ENCODE measurements at places on chromosomes 7 and 10.

DNA sequence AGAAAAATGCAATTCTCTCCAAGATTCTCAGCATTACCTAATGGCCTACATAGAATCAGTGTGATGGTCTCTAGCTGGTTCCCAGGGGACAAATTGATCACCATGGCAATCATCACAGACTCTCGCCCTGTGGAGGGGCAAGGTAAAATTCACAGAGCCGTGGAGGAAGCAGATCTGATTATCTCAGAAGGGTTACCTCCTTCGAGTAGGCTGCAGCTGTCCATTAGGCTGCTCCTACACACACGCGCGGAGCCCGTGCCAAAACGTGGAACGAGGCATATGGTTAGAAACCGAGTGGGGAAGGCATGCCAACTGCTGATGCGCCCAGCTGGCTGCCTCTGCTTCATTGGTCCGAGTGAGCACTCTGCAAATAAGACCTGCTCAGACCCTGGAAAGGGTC, 52.8 kb upstream of the PTER start:
- DNase-seq, result no peak

DNA sequence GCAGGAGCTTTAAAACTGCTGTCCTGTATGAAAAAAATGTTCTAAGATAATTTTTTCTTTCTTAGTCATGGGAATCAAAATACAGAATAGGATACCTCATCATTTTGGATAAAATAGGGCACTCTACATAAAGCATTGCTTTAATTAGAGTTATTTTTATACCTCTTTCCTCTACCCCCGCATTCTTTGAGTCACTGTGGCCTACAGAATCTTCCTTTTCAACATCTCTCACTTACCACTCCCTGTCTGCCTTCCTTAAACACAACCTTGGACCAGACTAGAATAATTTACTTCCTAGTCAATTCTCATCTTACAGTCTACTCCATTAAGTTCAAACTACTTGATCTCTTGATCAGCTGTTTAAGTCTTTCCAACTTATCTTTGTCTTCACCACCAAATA, 462.3 kb downstream of the PHTF2 start:
- no peak for DNase-seq

- no peak for DNase-seq
These were observed 354.2 kb downstream of the DNAJB6 start for GRCh38 chr7:157690833-157691585.

DNA sequence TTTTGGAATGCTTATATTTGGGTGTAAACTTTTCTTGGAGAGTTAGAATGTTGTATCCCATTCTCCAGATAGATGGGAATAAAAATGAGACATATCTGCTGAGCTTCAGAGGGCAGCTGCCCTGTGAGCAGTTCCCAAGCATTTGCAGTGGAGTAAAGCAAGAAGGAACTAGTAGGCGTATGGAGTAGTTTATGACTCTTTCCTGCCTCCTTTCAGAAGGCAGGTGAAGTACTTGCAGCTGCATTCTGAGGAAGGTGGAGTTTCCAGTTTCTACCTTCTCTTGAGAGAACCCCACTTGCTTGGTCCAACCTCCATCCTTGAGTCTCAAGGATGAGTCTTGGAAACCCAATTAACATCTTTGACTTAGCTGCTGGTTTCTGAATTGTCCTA, 563.6 kb downstream of the LRMDA start:
- no peak for DNase-seq

GRCh38 chr7:67391168-67391567, 394.5 kb downstream of the TYW1 start:
- DNase-seq, result no peak

- no peak for DNase-seq
These were observed 15.2 kb upstream of the FGFR2 start for GRCh38 chr10:121613456-121613855.

DNA sequence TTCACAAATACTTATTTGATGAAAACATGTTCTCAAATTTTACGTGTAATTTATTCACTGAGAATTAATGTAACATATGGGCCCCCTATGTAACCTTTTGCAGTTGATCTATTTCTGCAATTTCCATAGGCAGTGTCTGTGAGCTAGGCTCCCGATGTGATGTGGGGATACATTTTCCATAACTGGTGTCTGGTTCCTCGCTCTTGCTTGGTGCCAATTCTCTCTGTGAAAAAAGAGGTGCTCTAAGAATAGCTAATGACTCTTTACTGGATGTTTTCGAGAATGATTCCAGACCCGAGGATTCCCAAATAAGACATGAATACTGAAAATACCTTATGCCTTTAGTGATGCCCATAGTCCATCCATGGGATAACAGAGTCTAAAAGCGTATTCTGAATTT, 286.7 kb upstream of the FZD8 start:
- no peak for DNase-seq

DNA sequence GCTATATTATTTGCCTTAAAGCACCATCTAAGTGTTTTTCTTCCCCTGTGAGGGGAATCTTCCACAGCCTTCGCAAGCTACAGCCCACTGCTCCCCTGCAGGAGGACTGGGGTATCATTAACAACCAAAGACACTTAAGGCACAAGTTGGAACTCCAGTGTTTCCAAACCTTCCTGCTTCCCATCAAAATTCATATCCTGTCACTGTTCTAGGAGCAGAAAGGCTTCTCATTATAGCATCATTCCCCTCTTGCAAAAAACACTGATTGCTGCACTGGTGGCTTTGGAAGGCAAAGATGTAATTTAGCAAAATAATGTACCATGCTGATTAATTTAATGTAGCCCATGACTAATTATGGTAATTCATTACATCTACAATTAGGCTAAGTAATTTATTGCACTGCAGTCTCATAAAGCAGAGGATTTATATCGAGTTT, 207.2 kb downstream of the SKAP2 start:
- no peak for DNase-seq

DNA sequence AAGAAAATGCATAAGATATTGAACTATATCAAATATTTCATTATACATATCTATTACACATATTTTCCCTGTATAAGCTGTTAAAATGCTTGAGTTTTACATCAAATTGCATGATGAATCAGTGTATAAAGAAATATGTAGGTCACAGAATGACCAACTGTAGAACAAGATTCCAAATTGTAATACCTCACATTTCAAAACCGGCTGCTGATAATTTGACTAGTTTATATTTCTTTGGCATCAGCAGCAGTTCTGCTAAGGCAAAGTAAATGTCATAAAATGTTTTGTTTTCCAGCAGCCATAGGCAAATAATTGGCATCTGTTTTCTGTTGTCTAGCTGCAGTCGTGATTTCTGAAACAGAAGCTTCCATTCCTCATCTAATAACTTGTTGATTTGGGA, 633.9 kb downstream of the ARL4A start:
- no peak for DNase-seq

GRCh38 chr7:85023066-85023712, 163.7 kb downstream of the SEMA3D start:
- peak; percentile 58 for DNase-seq

GRCh38 chr7:13984831-13985685, 4.4 kb downstream of the ETV1 start:
- no peak for DNase-seq

DNA sequence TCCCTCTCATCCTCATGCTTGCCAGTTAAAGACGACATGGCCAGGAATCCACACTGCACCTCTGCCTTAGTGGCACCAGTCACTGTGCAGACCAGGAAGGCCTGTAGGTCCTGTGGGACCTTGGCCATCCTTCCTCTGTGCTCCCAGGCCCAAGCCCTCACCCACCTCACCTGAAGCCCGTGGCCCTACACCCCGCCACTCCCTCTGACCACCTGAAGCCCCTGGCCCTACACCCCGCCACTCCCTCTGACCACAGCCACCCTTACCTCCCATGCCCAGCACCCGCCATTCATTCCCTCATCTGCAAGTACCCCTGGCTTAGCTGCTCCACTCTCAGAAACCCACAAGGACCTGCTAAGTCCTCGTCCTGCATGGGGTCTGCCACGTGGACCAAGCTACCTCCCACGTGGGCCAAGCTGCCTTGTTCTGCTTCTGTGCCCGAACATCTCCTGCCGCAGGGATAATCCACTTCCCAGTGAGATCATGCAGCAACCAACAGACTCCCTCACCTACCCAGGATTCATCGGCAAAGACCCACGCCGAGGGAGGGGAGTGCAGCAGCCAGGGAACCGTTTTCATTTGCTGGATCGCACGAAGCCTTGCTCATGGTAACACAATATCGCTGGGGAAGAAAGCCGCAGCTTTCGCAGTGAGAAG, 151.2 kb downstream of the TCERG1L start:
- no peak for DNase-seq

- no peak for DNase-seq
These were observed 31.3 kb upstream of the MDFIC start for GRCh38 chr7:114890561-114890960.

- DNase-seq, result peak; percentile 75
These were observed 52.6 kb upstream of the FAM180A start for GRCh38 chr7:135801045-135801693.

- peak; percentile 54 for DNase-seq
These were observed 41.9 kb downstream of the CDK1 start for GRCh38 chr10:60820093-60820754.

GRCh38 chr7:5553298-5553877, 129.8 kb upstream of the TNRC18 start:
- no peak for DNase-seq

DNA sequence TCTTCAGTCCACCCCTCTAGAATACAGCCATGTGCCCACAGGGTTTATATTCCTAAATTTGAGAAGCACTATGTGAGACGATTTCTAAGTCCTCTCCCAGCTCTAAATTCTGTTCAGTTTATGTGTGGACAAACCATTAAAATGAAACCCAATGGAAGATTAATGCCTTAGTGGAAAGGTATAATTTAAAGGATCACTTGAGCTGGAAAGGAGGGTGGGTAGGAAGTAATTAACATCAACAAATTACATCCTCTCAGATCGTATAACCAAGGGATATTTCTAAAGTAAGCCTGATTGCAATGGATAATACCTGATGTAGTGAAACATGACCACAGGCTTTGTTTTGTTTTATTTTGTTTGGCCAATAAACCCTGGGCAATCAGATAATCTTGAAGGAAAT, 511.0 kb upstream of the COBL start:
- no peak for DNase-seq

DNA sequence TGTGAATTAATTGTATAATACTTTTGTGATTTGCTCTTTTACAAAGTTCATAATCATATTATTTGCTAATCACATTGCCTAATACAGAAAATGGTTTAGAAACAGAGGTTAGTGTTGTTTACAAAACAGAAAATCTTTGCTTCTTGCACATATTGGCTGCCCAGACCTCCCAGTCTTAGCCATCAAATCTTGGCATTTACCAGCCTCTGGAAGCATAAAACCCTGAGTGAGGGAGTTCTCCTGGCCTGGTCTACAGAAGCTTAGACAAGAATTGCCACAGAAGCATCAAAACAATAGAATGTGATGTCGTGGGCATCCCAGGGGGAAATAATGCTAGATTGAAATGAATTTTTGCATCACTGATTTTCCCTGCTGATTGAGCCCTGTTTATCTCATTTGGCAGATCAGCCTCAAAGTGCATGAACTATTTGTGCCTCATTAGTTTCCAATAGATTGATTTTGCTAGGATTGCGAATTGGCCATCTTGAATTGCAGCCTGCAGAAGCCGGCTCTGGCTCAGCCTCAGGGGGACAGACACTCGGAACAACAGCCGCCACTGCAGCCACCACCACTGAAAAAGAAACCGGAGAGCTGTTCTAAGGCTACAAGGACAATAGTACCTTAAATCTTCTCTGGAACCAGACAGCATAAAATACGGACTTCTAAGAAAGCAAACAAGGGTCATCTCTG, 11.1 kb upstream of the SORBS1 start:
- no peak for DNase-seq

GRCh38 chr7:24786941-24787340, 29.7 kb upstream of the GSDME start:
- DNase-seq, result no peak

- DNase-seq, result no peak
These were observed 5.4 kb upstream of the CYP3A5 start for GRCh38 chr7:99685129-99685758.

DNA sequence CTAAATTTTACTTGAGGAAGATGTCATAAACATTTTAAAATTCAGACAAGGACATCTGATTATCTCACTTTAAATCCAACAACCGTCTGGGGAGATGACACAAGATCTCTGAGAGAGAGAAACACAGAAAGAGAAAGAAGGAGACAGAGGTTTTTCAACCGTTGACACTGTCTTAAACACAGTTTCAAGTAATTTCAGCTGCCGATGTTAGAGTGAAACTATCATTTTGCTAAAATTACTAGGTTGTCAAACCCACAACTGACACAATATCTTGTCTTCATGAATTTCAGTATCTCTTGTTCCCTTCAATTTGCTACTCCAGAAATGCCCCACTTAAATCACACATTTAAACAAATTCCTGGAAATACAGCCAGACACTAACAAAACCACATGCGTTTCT, 174.8 kb downstream of the RAPGEF5 start:
- DNase-seq, result peak; percentile 16

DNA sequence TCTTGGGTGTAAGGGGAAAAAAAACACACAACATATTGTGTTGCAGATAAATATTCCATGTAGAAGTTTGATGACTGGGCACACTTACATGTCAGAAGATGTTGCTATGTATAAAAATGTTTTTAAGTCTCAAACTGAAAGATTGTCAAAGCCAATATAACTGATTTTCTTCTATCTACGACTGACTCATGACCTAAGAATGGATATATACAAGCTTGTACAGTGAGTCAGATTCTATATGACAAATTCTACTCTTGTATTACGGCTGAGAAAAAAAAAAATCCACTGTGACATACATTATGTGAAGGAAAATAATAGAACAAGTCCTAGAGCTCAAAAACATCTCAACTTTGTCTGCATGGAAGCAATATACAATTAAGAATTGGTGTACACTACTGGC, 343.0 kb upstream of the PCDH15 start:
- DNase-seq, result no peak

GRCh38 chr7:1270181-1270580, 37.5 kb downstream of the UNCX start:
- no peak for DNase-seq

DNA sequence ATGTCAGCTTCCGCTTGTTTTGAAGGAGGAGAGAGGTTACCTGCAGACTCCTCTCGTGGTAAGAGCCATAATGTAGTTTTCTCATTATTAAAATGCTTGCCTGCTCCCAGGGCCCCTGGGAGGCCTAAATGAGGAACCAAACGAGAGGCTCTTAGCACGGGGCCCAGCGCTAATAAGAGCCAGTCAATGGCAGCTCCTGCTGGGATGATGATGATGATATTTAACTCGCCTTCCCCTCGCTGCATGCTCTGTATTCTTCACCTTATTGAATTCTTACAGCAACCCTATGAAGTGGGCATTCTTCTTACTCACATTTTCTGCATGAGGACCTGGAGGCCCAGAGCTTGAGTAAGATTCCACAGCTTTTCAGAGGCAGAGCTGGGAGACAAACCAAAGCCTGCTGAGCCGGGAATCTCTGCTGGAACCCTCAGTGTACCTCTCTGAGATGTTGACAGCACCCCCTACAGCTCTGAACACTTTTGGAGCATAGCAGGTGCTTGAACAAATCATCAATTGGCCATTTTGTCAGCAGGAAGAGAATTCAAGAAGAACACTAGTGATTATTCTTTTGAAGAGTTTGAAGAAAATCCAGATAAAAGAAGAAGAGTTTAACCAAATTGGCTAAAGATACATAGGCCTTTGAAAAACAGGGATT, 93.1 kb upstream of the HABP2 start:
- DNase-seq, result no peak

GRCh38 chr7:76514926-76515771, 4.8 kb downstream of the UPK3B start:
- DNase-seq, result no peak

- DNase-seq, result no peak
These were observed 38.4 kb downstream of the ATXN7L1 start for GRCh38 chr7:105837765-105838626.

- no peak for DNase-seq
These were observed 35.5 kb upstream of the BICC1 start for GRCh38 chr10:58477122-58477521.

GRCh38 chr10:91247360-91248111, 27.1 kb downstream of the PCGF5 start:
- no peak for DNase-seq

Data from MM.1S (cell line).